ENCODE measurements at places on chromosomes 4 and X.
A peak's percentile ranks its signal among the peaks of the same experiment; 100 is the strongest.

DNA sequence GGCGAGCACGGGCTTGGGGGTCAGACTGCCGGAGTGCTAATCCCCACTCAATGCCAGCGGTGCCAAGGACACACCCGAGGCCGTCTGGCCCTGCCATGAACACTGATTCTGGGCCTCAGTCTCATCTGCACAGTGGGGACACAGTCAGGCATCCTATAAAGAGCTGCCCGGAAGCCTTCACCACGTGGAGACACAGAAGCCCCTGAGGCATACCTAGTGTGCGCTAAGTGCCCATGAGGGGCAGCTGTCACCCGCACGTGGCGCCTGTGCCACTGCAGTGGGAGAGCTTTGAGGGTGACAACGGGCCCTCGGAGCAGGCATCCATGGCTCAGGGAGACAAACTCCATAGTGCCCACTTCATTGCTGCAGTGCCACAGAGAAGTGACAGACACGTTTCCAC is 86.3 kb downstream of the PHKA2 start:
- DNase-seq = no peak

DNA sequence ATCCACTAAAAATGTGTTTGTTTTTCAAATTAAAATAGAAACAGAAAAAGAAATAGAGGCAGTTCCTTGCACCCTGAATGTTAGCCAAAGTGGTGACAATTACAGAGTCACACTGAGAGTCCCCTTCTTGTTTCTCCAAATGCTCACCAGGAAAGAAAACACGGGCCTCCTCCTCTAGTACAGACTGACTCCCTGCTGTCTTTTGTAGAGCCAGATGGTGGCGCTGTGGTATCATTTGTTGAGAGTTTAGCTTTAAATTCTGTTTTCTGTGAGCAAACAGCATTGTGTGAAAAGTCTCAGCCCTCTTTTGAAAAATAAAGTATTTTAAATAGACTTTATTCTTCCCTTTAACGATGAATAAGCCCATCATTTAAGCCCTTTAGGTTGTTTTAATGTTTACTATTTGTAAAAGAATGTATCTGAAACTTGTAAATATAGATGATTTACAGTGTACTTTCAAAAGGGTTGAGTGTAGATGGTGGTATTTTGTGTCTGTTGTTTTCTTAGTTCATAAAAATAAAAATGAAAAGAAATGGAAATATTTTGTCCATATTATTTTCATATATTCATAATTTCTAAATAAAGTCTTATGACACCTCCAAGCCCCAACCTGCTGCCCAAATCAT is 36.9 kb upstream of the ATOH1 start:
- peak; percentile 49 for DNase-seq

DNA sequence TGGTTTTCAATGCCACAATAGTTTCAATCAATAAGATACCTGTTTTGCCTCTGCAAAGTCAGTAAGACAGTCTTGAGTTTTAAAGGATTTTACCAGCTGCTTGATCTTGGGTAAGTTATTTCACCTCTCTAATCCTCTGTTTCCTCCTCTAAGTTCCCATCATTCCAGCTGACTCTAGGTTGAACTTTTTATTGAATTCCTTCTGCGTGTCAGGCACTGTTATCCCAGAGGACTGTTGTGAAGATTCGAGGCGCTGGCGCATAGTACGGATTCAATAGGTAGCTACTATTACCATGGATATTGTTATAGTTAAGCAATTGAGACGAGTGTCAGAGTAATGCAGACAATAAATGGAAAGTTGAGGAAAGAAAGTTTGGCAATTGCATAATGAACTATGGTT is 179.4 kb downstream of the BANK1 start:
- peak; percentile 58 for DNase-seq

DNA sequence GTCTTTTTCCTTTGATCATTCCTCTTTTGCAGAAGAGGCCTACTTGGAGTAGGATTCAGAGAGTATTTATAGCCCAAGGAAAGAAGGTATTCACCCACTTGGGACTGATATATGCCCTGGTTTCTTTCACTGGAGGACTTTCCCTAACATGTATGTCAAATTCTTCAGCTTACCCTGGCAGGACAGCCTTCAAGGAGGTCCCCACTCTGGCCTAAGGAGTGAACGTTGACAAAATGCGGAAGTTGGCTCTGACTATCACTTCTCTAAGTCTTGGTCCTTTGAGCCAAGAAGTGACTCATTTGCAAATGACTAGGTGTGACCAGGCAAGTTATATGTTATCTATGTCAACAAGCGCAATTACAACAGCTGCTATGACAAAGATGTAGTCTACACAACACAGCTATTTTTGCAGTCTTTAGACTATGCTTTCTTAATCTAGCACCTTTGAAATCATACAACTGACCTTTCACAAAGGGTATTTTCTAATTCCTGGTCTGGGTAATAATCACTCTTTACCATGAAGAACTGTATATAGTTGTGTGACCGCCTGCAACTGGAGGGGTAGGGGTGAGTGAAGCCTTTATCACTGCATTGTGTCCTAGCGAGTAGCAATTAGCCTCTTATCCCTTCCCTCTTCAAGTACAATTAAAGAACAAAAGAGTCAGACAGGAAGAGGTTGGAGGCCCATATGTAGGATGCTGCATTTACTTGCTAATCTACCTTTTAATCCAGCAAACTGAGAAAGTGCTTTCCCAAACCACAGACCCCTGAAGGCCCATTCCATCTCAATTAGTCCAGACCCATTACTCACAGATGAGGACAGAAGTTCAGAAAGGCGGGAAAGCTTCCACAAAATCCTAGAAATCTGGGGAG is 50.1 kb downstream of the RASGEF1B start:
- no peak for DNase-seq

DNA sequence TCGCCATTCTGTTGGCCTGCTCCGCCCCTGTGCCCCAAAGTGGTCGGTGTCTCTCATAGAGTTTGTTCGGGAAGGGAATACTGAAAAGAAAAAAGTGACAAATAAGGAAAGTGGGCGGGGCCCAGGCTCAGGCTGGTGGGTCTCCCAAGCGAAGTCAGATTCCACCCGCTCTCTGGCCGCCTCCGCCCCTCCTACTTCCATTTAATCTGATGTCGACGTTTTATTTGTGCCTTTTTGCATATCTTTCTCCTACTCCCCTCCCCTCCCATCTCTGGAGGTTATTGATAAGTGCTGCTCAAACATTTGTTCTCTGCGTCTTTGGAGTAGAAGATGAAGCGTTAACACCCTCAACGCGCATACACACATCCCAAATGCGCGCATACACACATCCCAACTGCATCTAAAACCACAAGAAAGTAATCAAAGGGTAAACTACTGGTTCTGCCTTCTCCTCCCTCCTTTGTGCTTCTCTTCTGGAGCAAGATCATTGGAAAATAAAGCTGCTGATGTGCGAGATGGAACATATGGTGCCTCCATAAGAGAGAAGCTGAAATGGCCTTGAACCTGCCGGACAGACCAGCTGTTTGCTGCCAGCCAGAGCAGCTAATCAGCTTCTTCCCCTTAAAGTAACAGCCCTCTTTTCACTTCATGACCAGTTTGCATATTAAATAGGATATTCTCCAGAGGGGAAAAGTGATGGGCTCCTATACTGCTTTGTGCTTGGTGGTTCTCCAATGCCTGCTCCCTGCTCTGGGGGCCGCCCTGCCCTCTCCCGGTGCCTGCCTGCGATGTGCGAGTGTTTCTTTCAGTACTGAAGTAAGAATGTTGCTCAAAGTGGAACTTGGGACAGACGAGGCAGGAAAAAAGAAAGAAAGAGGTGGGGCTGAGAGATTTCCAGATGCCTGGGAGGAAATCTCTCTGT is 3.1 kb downstream of the MAMLD1 start:
- peak; percentile 40 for DNase-seq

GRCh38 chrX:964831-965416 is 247.5 kb downstream of the CRLF2 start:
- no peak for DNase-seq

DNA sequence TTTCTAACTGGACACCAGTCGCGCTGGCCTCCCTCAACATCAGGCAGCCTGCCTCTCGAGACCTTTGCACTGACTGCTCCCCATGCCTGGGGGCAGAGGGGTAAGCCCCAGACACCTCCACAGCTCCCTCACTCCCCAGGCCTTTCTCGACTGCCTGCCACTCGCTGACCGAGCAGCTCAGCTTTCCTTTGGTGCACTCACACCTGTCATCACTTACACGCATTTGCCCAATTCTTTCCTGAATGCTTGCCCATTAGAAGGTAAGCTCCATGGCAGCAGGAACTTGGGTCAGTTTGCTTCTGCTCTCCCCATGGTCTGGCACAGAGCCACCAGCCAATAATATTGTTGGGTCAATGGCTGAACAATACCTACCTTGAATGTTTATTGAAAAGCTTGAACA is 32.2 kb upstream of the PROM1 start:
- DNase-seq = no peak

- DNase-seq = peak; percentile 11
Observed at GRCh38 chrX:128928636-128929035, 594.7 kb downstream of the SMARCA1 start.

DNA sequence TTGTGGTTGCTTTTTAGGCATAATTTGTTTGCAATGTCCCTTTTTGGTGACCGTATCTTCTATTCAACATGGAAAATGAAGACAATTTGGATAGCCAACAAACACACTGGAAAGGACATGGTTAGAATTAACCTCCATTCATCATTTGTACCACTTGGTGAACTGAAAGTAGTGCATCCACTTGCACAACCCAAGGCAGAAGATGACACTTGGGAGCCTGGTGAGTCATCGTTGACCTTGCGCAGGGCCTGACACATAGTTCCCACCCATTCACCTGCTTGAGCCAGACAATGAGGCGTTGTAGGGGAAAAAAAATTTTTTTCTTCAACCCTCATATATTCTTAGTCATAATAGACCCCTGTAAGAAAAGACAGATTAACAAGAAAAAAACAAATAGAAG is 32.4 kb downstream of the EGF start:
- DNase-seq = no peak

- peak; percentile 84 for DNase-seq
Observed at GRCh38 chr4:67035501-67035900, 509.8 kb downstream of the CENPC start.

GRCh38 chr4:126740687-126741086 is 892.1 kb upstream of the INTU start:
- DNase-seq = no peak

DNA sequence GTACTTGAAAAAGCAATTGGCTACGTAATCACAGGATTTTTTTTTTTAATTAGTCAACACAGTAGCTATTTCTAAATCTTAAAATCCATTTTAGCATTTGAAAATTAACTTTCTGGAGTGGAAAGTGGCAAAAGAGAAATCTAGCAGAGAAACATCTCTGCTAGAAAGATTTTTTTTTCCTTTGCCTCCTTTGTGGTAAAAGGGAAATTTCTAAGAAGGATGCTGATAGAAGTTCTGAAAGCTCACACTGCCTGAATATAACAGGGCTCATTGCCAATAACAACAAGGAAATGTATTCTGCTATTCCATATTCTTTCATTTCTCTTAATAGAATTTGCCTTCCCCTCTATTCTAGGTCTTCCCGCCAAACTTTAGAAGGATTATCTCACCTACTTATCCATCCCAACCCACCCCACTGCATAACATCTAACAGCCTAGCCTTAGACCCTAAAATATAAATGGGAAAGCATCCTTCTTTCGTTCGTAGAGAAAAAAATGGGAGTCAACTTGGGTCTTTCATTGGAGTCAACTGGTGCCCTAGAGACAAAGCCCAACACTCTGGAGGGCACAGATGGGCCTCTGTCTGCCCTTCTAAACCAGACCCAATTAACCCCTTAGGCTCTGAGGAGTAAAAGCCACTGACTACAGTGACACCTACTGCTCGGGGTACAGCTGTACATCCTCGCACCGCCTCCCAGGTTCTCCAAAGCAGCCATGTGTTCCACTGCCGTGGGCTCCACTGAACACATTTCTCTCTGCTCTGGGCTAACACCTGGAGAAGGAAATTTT is 103.9 kb downstream of the MAML3 start:
- DNase-seq = peak; percentile 60
